Peyer's patch (tissue), 4 donors: ENCODE measurements at places on chromosomes 3 and 15. TPM values are rescaled to one million over a fixed set of nuclear protein-coding genes. Genes with fewer than 3 reads are reported as not detected.

ANKRD34C gene
- not detected for total RNA-seq

- DNase-seq, result no peak
These were observed 314 bp upstream of the TMED3 start for GRCh38 chr15:79310612-79310984.

DNA sequence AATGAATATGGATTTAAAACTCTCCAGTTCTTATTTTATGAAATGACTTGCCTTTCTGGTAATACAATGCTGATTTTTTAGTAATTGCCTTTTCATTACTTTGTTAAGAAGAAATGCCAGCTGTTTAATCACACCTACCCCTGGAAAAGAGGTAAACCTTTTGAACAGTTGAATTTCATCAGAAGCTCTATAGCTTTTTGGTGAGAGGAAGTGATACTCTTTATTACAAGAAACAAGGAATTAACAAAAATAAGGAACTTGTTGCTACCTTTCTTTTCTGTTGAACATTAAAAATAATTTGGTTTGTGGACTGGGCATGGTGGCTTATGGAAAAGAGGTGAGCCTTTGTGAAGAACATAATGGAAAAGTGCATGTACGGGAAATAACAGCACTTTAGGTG lies 19.7 kb downstream of the BLOC1S6 start:
- DNase-seq, result no peak

DNA sequence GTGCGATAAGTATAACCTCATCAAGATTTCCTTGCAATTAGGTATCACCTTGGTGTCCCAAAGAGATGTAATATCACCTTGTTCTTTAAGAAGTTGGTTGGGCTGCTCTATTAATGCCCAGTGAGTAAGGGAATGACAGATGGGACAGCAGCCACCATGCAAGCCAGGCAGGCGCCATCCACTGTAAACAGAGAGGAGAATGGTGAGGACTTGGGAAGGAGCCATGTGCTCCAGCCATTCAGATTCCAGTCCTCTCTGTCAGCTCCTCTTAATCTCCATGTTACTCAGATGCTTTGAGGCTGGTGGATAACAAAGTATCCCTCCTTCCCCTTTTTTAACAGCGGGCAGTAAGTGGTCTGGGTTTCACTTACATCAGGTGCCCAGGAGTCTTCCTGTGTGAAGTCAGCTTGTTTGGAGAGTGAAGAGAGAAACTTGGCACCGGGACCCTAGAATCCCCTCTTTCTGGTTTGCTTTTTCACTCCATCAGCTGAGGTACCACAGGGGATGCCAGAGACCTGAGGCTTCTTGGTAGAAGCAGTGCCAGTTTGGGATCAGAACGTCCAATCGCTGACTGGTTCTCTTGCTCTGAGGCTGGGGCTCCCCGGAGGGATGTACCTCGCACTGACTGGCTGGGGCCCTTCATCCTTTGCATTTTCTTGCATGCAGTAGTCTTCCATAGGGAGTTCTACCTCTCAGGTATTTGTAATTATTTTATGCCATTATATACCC lies 29.5 kb downstream of the SLCO3A1 start:
- DNase-seq, result no peak

GRCh38 chr15:59120937-59121336 lies 16.0 kb downstream of the CCNB2 start:
- DNase-seq, result no peak

GRCh38 chr3:16448639-16449070 lies 64.8 kb downstream of the RFTN1 start:
- peak; percentile 70 for DNase-seq

- DNase-seq, result no peak
These were observed 241.0 kb upstream of the ZNF717 start for GRCh38 chr3:76026379-76026778.

DNA sequence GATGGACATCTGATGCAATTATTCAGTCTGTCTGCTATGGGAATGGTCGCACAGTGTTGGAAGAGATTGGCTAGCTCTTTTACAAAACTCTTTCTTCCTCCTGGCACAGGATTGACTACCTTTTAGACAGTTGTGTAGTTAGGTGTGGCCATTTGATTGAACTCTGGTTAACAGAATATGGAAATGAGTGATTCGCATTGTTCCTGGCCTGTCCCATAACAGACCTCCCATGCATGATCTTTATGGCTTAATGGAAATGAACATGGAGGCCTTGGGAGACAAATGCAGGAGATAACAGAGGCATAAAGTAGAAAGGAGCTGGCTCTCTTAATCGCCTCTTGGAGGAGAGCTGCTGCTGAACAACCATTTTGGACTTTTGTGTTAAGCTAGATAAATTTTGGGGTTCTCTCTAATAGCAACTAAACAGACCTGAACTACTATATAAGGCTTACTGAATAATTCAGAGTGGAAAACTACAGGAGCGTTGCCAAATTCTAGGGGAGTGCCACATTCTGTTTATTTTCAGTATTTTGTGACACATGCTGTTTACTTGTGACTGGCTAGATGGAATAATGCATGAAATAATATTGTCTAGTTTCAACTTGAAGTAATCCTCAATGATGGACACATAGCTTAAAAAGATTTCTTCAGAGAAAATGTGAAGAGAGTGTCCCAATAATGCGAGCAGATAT lies 357.7 kb upstream of the SGO1 start:
- no peak for DNase-seq

GRCh38 chr3:37140899-37141541 lies 33.4 kb downstream of the LRRFIP2 start:
- no peak for DNase-seq

DNA sequence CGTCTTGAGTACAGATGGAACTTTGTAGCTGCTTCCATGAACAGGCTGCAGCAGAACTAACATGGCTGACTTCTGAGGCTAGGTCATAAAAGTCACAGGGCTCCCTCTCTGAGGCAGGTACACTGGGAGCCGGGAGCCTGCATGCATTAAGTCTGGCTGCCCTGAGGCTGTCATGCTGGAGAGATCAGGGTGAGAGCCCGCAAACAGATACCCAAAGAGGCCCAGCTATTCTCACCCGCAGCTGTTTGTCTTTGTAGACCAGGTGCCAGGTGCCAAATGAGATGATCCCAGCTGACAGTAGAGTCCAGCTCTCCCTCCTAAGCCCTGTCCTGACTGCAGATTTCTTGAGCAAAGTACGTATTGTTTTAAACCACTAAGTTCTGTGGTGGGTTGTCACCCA lies 8.6 kb upstream of the SLCO3A1 start:
- DNase-seq, result no peak
